Fibroblast of gingiva (primary cell): ENCODE measurements at places on chromosomes 6 and 20.

GRCh38 chr20:49278818-49279676, 1.2 kb upstream of the ZNFX1 start:
- DNase-seq, result no peak

- no peak for DNase-seq
These were observed 335.7 kb downstream of the CDH4 start for GRCh38 chr20:61587681-61588289.

- DNase-seq, result no peak
These were observed 3.4 kb upstream of the HLA-A start for GRCh38 chr6:29938746-29939508.

- no peak for DNase-seq
These were observed 643.8 kb upstream of the AGPAT4 start for GRCh38 chr6:161917645-161918044.

- DNase-seq, result peak; percentile 32
These were observed 29.7 kb upstream of the CD93 start for GRCh38 chr20:23115822-23116221.
